ENCODE measurements at places on chromosomes 13 and 19.

DNA sequence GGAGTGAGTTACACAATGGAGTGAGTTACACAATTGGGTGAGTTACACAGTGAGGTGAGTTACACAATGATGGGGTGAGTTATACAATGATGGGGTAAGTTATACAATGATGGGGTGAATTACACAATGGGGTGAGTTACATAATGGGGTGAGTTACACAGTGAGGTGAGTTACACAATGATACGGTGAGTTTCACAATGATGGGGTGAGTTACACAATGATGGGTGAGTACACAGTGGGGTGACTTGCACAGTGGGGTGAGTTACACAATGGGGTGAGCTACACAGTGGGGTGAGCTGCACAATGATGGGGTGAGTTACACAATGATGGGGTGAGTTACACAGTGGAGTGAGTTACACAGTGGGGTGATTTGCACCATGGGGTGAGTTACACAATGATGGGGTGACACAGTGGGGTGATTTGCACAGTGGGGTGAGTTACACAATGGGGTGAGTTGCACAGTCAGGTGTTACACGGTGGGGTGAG is 52.5 kb upstream of the GAS6 start:
- DNase-seq, result no peak

DNA sequence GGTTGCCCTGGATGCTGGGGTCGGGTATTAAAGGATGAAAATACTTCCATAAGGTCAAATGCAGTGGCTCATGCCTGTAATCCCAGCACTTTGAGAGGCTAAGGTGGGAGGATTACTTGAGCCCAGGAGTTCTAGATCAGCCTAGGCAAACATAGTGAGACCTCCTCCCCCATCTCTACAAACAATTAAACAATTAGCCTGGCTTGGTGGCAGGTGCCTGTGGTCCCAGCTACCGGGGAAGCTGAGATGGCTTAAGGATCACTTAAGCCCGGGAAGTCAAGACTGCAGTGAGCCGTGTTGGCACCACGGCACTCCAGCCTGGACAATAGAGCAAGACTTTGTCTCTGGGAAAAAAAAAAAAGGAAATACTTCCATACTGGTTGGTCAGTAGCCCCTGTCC is 1.5 kb downstream of the KLK11 start:
- DNase-seq, result no peak

DNA sequence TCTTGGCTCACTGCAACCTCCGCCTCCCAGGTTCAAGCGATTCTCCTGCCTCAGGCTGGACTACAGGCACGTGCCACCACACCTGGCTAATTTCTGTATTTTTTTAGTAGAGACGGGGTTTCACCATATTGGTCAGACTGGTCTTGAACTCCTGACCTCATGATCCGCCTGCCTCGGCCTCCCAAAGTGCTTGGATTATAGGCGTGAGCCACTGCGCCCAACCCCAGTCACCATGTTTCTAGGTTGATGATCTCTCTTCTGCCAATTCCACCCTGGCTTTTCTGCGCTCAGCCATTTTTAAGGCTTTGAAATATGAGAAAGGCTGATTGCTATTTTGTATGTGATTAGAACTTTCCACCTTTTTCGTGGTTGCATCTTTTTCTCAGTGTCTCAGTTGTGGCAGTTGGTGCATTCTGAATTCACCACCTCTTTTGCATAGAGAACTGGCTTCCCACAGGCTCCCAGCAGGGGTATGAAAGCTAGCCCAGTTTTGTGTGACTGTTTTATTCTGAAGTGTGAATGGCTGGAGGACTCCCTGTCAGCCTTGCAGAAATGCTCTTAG is 15.5 kb downstream of the CEACAM1 start:
- no peak for DNase-seq

- peak; percentile 14 for DNase-seq
Measured at GRCh38 chr19:45450012-45450333, 17.8 kb upstream of the FOSB start.

DNA sequence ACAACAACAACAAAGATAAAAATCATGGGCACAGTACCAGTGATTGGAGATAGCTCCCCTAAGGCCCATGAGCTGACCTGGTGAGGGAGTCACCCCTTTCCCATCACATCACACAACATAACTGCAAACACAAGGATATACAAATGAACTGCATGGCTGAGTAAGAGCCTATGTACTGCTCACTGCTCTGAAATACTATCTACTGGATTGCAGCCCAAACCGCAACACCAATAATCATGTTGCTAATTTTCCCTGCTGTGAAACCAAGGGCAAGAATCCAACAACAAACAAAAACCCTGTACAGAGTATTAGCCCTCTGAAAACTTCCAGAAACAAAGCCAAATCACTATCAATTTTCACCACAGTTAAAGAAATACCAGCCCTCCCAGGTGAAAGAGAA is 1893.2 kb downstream of the PCDH9 start:
- DNase-seq, result no peak

DNA sequence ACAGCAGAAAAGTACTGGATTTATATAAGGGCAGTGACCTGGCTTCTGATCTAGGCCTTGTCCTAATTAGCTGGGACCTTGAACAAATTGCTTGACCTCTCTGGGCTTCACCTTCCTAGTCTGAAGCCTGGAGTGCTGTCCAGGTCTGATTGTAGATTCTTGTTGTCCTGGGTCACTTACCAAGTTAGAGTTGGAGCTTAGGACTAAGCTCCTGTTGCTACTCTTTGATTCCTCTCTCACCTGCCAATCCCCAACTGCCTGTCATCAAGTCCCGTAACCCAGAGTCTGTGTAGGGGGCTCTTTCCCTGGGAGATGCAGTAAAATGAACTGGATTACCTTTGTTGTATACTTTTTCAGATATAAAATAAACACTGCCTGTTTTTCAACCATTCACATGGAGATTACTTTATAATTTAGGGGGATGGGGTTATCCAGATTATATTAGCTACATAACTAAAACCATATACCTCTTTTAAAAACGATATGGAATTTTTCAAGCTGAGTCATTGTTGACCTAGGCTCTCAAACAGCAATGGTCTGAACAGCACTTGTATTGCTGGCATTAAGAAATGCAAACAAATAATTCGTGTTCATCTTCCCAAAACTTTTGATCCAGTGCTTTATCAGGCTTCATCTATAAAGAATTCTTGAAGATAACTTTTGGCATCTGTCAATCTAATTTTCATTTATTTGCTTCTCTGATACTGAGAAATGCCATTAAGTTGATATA is 5.8 kb downstream of the ARHGAP35 start:
- DNase-seq, result no peak

DNA sequence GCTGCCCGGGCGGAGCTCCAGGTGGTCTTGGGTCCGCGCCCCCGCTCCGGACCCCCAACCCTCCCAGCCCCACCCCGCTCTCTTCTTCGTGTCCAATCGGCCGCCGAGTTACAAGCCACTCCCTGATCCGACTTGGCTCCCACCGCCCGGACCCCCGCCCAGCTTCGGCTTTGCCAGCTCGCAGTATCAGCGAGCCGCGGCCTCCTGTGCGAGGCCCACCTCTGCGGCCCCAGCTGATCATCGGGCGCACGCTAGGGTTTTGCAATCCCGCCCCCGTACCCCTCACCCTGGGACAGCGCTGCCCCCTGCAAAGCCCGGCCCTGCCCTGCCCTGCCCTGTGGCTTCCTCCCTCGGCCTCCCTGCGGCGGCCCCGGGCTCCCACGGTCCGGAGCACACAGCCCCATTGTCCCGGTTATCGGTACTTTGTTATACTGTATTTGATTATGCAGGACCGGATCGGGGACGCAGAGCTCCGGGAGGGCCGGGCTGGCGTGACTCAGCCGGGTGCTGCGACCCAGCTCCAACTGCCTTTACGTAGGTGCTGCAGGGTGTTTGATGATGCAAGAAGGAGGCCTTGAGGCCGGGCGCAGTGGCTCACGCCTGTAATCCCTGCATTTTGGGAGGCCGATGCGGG is 598 bp upstream of the LPAR2 start:
- no peak for DNase-seq

GRCh38 chr13:62932256-62932883 is 1516.7 kb upstream of the PCDH20 start:
- no peak for DNase-seq

DNA sequence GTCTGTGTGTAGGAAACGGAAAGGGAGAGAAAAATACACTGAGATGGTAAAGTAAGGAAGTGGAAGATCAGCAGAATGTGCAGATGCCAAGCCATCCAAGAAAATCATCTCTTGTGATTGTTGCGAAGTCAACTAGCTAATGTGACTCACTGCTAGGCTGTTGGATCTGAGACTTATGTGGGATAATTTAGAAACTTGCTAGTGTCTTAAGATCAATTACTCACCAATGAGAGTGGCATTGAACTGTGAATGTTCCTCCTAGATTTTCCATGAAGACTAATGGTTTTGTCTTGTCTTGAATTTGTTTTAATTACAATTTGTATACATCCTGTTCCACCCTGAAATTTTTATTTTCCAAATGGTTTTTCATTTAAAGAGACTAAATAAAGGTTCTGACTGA is 771.6 kb downstream of the EFNB2 start:
- no peak for DNase-seq

GRCh38 chr13:51823863-51824262 is 19.9 kb upstream of the DHRS12 start:
- no peak for DNase-seq

DNA sequence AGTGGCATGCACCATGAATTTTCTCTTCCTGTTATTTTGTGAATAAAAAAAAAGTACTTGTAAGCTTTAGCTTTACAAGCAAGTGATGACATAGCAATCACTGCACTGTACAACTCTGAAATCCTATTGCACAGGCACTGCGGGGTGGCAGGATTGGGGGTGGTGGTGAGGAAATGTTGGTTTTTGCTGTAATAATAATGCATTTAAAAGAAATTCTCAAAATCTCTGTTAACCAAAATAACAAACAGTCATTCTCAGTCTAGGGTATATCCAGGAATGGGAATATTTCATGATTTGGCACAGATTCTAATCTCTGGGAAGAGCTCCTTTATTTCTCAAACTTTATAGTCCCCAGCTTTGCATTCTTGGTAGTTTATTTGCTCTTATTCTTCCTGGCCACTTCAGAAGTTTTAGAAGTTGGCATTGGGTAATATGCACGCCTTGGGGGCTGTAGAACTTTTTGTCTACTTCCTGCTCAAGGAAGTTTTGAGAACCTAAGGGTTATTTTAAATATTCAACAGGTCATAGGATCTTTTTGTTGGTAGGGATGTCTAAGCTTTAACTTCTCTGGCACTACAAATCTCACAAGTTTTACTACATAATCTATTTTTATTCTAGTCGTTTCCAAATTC is 353.0 kb upstream of the KLF12 start:
- DNase-seq, result no peak

DNA sequence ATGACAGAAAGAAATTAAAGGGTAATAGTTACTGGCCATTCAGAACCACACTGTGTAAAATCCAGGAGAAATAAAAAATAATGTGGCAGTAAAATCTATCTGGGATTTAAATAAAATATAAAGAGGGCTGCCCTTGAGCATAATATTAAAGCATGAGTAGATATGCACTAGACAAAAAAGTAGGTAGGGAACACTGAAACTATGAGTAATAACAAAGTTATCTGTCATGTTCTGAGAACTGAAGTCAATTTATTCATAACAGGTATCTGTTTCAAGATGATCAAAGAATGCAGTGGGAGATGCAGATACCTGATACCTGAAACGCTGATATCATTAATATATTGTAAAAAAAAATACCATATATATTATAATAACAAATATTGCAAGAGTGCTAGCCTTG is 1672.0 kb downstream of the SLITRK5 start:
- no peak for DNase-seq

DNA sequence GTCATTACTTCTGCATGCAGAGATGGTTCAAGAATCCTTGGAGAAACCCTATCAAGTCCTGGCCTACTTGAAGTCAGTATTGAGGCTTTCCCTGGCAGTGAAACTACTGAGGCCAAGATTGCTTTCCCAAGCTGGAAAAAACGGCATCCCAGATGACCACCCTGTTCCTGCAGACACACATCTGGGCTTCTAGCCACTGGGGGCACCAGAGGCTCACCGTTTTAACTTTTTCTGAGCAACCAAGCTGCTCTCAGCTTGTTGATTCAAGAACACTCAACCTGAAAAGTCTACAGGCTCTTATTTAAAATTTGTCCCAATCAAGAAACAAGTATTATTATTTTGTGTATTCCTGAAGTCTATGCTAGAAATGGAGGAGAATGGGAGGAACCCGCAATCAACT is 66.6 kb downstream of the SPRYD7 start:
- no peak for DNase-seq

- DNase-seq, result no peak
Measured at GRCh38 chr13:98765996-98766519, 13.6 kb upstream of the SLC15A1 start.

DNA sequence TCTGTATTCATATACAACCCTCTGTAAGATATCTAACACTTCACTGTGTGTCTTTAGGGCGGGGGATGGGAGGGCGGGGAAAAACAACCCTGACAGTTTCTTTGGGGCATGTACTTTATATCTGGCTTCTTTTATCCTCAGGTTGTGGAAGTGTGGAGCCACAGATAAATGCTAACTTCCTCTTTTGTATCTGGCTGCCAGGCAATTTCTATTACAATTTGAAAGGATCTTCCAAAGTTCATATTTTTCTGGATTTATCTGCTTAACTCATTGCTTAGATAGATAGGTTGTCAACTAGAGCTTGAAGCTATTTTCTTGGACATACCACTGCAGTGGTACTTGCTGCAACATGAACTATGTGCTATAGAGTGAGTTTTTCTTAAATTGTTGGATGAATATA is 393.0 kb downstream of the LMO7 start:
- DNase-seq, result no peak
